ENCODE measurements at places on chromosomes 4 and X. TPM values are rescaled to one million over a fixed set of nuclear protein-coding genes. Genes with fewer than 3 reads are reported as not detected.

Gene MAGED4B
- 28.4 TPM for total RNA-seq

Gene SHISA3
- total RNA-seq, result 3.7 TPM

Gene TMEM128
- total RNA-seq, result 17.3 TPM

Gene ANXA5
- 431 TPM for total RNA-seq

Gene NUDT11
- total RNA-seq, result 13.5 TPM

Gene GPR82
- not detected for total RNA-seq

Gene SSX2
- not detected for total RNA-seq

Gene NDUFC1
- 23.3 TPM for total RNA-seq
